AG08396 (cell line): ENCODE measurements at places on chromosomes 5 and 9.

DNA sequence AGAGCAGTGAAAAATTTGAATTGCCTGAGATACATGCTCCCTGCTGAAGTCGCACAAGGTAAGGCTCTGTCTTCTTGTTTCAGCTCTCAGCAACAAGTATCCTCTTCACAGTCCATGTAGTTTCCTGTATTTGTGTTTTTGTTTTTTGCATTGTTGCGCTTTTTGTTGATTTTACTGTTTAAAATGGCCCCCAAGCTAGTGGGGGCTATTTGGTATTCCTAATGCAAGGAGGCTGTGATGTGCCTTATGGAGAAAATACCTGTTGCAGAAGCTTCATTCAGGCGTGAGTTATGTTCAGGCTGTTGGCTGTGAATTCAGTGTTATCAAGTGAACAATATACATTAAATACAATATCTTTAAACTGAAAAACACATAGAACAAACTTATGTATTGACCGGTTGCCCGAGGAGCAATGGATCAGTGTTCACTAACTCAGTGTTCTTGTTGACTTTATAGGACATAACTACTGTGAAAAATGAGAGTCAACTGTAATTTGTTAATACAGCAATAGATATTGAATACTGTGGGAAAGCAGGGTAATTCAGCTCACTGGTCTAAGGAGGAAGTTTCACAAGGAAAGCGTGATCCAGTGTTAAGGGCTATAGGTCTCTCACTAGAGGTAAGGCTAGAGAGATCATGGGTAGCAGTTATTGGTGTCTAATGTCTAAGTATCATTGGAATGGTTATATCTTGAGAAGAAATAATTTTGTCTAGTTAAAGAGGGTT is 150.5 kb downstream of the GCNT1 start:
- DNase-seq: no peak

DNA sequence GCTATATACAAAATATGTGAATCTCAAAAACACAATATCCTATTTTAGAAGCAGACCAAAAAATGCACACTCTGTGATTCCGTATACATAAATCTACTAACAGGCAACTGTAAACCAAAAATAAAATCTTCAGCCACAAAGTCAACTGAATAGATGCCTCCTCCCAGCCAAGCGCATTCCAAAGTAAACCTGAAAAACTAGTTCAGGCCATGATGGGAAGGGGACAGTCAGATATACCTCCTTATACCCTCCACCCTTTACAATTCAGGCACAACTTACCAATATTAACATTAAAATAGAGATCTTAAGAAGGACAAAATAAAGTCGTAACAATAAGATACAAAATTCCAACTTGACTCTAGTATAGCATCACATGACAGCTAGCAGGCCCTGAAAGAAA is 1604.5 kb upstream of the NUDT12 start:
- no peak for DNase-seq

- no peak for DNase-seq
Measured at GRCh38 chr9:75995066-75995465, 104.6 kb downstream of the PCSK5 start.

GRCh38 chr9:136665704-136666371 is 3.1 kb downstream of the EGFL7 start:
- DNase-seq: peak; percentile 82

DNA sequence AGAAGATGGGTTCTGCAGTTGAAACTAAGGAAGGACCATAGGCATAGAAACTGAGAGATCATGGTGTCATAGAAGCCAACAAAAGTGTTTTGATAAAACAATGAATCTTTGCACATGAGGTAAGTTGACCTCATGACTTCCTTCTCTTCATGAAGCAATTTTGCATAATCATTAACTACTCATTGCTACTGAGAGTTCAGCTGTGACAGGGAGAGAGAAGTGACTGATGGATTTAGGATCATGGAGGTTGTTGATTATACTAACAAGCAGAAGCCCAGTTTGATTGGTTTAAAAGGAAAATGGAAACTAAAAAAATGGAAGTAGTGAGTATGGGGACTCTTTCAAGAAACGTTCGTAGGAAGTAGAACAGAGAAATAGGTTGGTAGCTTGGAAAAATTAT is 51.2 kb downstream of the PARP8 start:
- no peak for DNase-seq

GRCh38 chr5:1431021-1431811 is 14.0 kb downstream of the SLC6A3 start:
- DNase-seq: no peak

GRCh38 chr5:916441-917293 is 24.0 kb downstream of the TRIP13 start:
- no peak for DNase-seq

- no peak for DNase-seq
Measured at GRCh38 chr5:137134920-137135532, 364.1 kb downstream of the SPOCK1 start.

- no peak for DNase-seq
Measured at GRCh38 chr5:67960939-67961338, 254.6 kb upstream of the PIK3R1 start.

- no peak for DNase-seq
Measured at GRCh38 chr5:9903801-9904200, 273.6 kb upstream of the TAS2R1 start.

DNA sequence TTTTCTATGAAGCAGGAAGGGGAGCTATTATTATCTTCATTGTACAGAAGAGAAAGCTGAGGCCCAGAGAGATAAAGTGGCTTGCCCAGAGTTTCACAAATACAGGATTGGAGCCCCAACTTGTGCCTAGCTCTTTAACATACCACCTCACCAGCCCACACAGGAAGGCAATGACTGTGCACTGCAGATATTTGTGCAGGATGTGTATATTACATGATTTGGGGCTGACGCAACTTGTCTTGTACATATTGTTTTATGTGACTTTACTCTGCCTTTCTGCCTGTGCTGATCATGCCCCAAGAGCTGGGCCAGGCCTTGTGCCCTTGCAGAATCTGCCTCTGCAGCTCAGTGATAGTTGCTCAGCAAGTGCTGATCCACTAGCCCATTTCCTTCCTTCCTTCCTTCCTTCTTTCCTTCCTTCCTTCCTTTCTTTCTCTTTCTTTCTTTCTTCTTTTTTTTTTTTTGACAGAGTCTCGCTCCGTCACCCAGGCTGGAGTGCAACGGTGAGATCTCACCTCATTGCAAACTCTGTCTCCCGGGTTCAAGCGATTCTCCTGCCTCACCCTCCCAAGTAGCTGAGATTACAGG is 106.6 kb upstream of the TBCA start:
- no peak for DNase-seq

- peak; percentile 54 for DNase-seq
Measured at GRCh38 chr9:113632776-113633590, 169.5 kb downstream of the RGS3 start.

DNA sequence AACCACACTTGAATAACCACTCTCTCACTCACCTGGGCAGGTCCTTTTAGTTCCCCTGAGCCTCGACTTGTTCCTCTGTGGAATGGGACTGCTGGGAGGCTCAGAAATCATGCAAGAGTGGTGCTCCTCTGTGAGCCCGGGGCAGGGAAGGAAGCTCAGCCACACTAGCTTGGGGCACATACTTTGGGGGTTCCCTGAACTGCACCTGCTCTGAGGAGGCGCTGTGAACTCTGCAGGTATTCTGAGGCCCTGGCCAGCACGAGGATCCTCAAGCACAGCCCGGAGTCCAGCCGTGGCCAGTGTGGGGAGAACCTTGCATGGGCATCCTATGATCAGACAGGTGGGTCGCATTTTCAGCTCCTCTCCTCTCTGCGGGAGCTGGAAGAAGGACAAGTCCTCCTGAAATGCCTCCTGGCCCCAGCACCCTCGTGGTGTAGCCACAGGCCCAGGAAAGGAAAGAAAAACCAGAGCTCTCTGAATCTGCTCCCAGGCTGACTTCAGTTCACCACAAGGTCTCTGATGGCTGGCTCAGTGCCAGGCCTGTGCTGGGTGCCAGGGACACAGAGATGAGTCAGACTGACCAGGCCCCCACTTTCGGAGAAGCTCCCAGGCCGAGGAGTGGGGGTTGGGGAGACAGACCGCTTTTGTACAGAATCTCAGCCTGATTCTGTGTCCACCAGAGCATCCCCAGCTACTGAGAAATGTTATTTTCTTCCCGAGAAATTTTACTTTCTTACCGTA is 11.9 kb downstream of the GLIPR2 start:
- peak; percentile 94 for DNase-seq

DNA sequence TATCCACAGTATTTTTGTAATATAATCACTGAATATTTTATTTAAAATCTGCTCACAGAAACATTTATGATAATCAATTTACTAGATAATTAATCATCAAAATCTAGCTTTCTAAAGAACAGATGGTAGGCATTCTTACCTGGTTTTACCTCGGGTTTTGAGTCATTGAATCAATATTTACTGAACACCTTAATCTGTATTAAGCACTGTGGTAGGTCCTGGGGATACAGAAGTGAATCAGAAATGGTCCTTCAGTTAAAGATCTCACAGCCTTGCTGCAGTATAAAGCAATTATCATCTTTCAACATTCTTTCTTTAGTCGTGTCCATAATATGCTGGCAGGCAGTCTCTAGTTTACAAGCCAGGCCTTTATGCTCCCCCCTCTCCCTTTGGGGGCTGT is 2.0 kb upstream of the MEIKIN start:
- DNase-seq: no peak

DNA sequence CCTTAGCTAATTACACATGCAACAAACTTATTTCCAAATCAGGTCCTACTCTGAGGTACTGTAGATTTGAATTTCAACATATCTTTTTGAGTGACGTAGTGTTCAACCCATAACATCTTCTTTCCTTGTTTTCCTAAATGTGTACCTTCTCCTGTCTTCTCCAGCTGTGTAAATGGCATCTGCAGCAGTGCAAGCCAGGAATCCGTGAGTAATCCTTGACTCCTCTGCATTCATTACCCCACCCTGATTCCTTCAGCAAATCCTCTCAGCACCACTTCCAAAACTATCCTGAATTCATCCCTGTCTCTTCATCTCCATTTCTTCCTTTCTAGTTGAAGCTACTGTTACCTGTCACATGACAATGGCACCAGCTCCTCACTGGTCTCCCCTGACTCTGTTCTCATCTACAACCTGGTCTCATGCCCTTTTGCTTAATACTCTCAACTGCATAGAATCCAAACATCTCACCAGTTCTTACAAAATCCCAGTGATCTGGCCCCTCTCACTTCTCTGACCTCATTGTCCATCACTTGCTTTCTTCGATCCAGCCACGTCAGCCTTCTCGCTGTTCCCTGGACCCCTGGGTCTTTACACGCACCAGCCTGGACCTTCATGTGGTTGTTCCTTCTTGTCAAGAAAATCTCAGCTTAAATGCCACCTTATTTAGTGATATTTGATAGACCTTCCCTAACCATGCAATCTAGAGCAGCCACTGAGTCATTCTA is 14.6 kb upstream of the TRAF1 start:
- DNase-seq: no peak

- DNase-seq: no peak
Measured at GRCh38 chr9:126618585-126619360, 5.0 kb downstream of the LMX1B start.

- DNase-seq: no peak
Measured at GRCh38 chr9:72945391-72945790, 7.5 kb downstream of the ALDH1A1 start.

DNA sequence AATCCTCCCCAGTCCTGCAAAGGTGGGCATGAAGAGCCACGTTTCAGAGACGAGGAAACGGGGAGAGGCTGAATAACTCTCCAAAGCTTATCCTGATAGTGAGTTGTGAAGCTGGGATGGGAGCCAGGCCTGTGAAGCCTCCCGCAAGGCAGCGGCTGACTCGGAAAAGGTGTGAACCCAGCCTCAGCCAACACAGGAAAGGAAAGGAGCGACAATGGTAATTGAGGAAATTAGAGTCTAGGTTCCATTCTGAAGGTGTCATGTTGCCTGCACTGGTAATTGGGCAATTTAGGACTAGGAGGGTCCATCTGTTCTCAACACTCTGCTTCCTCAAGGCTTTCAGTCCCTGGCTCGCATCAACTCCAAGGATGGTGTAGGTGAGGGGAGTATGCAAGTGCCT is 83.4 kb downstream of the LIFR start:
- no peak for DNase-seq

DNA sequence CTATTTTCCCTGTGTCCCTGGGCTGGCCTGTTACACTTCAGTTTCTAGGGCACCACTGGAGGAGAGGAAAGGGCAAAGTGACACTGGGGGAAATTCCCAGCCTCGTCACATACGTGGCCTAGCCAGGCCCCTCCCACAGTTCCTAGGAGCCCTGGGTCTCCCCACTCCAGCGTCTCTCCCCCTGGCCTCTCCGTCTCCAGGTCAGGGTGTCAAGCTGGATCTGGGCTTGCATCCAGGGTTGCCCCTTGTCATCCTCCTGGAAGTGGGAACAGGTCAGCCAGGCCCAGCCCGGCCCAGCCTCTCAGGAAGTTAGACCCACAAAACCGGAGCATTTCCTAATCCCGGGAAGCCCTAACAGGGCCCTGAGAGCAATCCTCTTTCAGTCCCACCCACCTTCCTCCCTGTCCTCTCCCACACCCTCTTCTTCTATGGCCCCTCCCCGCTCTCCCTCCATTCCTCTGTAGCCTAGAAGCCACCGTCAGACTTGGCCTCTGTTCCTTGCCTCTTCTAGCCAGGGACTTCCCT is 4.7 kb upstream of the TNIP1 start:
- DNase-seq: no peak

DNA sequence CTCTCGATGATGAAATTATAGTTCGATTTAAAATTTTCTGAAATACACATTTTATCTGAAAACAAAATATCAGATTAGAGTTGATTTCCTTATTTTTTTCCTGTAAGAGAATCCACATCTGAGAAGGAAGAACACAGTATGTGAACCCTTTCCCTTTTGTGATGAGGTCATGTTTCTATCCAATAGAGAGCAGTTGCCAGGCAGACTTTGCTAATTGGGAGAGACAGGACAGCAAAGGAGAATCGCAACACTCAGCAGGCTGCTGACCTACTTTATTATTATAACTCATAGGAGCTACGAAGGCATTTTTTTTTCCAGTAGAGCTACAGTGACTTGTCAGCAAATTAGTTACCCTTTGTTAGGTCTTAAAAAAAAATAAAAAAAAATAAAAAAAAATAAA is 242.1 kb downstream of the HCN1 start:
- peak; percentile 3 for DNase-seq

DNA sequence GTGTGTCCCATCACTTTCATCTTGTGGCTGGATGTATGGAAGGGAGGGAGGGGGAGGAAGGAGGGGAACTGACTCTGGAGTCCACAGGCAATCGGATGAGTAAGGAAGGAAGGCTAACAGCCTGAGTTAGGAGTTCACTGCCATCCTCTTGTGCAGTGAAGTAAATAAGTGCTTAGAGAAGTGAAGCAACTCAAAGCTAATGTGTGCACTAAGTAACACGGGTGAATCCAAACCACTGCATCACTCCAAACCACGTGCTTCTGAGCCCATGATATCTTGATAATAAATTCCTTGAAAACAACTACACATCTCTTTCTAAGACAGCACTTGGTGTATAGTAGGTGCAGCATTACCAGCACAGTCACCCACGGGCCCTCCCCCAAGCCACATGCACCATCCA is 69.6 kb upstream of the OLFM1 start:
- no peak for DNase-seq
